Right forelimb (tissue), 1 donor: ENCODE measurements at places on chromosomes 1 and 21.

GRCh38 chr1:201709564-201710295 lies 119.2 kb upstream of the IPO9 start:
- DNase-seq = peak; percentile 83

DNA sequence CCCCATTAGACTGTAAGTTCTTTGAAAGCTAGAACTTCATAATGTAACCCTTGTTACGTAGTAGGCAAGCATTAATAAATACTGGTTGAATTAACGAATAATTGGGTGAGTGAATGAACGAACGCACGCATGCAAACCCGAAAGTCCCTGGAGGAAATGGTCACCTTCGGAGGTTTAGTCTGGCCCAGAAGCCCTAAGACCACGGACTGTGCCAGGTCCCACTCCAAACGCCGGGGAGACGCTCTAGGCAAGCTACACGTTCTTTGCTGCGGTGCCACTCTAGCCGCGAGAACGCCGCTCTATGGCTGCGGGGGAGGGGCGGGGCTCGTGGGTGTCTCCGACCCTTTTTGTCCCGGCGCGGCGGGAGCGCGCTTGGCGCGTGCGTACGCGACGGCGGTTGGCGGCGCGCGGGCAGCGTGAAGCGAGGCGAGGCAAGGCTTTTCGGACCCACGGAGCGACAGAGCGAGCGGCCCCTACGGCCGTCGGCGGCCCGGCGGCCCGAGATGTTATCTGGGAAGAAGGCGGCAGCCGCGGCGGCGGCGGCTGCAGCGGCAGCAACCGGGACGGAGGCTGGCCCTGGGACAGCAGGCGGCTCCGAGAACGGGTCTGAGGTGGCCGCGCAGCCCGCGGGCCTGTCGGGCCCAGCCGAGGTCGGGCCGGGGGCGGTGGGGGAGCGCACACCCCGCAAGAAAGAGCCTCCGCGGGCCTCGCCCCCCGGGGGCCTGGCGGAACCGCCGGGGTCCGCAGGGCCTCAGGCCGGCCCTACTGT lies at the start of gene KDM1A:
KDM1A (plus strand) TSS at position 375 of the 769 bp plus-strand sequence; CDS start at position 504, 129 bp downstream.
- peak; percentile 99 for DNase-seq

- DNase-seq = no peak
Measured at GRCh38 chr1:203907901-203908300, 46.5 kb downstream of the SNRPE start.

GRCh38 chr1:245380790-245381535 lies 226.2 kb downstream of the KIF26B start:
- no peak for DNase-seq

DNA sequence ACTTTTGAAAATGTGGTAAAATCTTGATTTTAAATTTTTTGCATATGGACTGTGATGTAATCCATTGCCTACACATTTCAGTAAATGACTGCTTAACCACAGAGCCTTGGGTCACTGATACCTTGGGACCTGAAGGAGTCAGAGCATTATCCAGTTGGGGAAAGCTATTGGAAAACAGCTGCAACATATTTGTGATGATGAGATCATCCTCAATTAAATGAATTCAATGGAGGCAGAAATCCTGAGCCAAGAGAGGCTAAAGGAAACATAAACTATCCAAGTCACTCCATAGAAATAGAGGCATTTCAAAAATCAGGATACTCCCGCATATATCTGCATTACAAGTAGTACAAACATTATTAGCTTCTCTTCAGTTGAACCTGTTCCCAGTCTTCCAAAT lies 99.8 kb upstream of the PRMT6 start:
- DNase-seq = no peak

DNA sequence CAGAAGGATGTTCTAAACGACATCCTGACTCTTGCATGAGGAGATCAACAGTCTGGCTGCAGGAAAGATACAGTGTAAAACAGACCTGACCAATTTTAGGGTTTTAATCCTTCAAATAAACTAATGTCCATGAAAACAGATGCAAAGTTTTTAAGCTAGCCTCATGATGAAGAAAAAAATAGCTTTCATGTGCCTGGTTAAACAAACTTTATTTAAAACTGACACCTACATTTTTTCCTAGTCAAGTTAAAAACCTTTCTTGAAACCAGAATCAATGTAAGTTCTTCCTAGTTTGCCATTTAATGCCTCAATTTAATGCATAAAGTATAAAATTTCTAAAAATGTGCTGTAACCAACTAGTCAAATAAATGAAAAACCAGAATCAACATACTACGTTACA lies 2.9 kb downstream of the WDR26 start:
- no peak for DNase-seq

DNA sequence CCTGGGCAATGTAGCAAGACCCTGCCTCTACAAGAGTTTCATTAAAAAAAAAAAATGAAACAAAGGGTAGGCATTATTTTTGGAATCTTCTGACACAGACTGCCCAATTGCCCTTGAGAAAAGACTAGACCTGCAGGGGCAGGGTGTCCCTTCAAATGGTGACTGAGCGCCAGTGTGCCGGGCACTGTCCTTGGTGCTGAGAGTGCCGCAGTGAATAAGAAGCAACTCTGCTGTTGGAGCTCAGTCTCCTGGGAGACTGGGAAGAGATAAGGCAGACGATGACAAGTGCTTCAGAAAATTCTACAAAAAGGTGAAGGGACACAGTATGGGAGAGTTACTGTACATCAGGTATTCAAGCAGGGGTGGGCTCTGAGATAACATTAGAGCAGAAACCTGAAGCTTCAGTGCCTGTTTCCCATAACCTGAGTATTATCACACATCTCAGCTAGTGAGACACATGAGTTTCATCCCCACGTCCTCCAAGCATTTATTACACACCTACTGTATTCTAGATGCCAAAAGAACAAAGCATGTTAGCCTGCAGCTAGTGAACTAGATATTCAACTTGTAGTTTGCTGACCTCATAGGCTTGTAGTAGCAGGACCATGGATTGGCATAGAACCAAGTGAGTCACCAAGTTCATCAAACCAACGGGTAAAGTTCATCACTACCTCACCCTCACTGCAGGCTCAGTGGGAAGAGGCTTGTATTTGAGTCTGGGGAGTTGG lies 18.4 kb upstream of the RPL11 start:
- peak; percentile 48 for DNase-seq

- no peak for DNase-seq
Measured at GRCh38 chr1:18639368-18640055, 8.9 kb downstream of the PAX7 start.

- DNase-seq = no peak
Measured at GRCh38 chr1:188668083-188668482, 1809.6 kb downstream of the BRINP3 start.

DNA sequence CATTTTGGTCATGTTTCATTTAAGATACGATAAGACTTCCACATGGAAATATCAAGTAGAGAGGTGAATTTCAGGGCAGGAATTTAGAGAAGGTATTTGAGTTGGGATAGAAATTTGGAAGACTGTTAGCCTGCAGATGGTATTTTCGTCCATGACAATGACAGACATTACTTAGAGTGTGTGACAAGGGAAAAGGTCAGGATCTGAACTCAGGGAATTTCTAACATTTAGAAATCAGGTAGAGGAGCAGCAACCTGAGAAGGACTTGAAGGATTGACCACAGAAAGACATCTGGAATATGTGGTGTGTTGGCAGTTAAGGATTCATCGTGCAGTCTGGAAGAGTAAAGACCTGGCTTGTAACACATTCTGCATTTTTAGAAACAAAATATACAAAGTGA lies 57.9 kb downstream of the RABGAP1L start:
- no peak for DNase-seq

GRCh38 chr1:205068001-205068400 lies 16.3 kb downstream of the TMEM81 start:
- DNase-seq = no peak

DNA sequence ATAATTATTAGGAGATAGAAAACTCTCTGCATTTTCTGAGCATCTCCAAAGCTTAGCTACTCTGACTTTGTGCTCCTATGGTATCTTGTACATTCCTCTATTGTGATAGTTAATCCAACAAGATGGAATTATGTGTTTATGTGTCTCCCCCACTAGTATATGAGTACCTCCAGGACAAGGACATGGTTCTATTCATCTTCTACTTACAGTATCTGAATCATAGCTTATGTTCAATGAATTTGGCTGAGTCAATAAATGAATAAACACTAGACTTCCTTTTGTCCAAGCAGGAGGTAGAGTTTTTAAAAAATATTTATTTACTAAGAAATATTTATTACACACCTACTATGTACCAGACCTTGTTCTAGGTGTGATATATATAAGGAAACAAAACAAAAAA lies 18.4 kb upstream of the CTH start:
- no peak for DNase-seq

GRCh38 chr1:179950651-179951050 lies 4.0 kb upstream of the CEP350 start:
- no peak for DNase-seq

DNA sequence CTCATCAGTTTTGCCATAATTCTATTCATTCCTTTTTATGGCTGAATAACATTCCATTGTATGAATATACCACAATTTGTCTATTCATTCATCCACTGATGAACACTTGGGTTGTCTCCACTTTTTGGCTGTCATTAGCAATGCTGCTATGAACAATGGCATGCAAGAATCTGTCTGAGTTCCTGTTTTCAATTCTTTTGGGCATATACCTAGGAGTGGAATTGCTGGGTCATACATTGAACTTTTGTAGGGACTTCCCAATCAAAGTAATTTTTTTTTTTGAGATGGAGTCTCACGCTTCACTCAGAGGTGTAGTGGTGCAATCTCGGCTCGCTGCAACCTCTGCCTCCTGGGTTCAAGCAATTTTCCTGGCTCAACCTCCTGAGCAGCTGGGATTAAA lies 34.9 kb downstream of the AADACL4 start:
- DNase-seq = no peak

DNA sequence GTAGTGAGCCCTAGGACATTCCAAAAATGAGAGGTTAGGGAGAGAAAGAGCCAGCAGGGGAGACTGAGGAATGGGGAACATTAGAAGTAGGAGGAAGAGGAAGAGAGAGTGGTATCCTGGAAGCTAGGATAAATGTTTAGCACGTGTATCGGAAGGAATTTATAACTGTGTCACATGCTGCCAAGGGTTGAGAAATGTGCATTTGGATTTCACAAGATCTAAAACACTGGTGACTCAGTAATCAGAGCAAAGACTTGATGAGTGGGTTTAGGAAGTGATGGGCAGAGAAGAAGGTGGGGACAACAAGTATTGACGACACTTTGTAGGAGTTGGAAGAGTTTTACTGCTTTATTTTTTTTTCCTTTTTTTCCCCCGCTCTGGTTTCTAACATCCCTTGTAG lies 193.9 kb downstream of the FMN2 start:
- DNase-seq = no peak

DNA sequence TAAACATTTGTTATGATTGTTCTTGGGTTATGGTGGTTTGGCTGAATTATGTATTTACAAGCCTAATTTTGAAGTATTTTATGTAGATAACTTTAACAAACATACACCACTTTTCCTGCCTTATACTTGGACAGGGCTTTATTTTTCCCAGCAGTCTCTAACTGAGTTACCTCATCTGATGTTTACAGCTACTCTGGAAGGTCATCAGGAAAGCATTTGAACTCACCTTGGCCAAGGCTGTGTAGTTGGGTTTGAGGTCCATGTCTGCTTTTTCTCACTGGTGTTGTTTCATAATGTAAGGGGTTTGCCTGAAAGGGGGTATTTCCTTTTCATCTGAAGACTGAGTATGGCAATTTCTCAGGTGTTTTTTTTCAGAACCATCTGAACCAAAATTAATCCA lies 193.5 kb downstream of the RWDD3 start:
- DNase-seq = no peak

DNA sequence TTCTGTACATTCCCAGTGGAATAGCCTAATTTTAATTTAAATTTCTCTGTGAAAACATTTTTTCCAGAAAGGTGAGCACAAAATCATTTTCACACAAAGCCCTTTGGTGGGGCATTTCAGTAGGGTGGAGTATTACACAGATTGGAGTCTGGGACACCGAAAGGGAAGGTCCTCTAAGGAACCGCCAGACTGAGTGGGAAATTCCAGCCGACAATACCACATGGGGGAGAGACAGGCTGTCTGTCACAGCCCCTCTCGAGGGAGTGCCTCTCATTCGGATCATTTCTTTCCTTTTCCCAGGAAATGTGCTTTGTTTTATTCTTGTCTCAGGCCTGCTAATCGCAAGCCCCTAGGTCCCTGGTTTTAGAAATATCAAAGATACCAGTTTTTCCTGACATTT lies 150.6 kb upstream of the HOOK1 start:
- DNase-seq = no peak

DNA sequence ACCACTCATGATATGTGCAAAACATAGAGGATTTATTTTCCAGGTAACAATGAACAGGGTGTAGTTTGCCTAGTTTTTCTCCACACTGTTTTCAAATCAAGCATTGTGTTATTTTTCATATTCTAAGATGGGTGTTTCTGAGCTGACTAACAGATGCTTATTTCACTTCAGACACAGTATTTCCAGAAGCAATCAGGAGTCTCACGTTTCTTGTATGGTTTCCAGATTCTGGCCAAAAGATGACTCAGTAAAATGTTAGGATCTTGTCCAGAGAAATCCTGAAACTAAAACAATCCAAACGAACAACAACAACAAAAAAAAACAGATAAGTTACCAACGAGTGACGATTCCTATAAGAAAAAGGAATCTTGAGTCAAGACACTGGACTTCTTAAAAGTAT lies 5.3 kb downstream of the UTS2 start:
- no peak for DNase-seq

DNA sequence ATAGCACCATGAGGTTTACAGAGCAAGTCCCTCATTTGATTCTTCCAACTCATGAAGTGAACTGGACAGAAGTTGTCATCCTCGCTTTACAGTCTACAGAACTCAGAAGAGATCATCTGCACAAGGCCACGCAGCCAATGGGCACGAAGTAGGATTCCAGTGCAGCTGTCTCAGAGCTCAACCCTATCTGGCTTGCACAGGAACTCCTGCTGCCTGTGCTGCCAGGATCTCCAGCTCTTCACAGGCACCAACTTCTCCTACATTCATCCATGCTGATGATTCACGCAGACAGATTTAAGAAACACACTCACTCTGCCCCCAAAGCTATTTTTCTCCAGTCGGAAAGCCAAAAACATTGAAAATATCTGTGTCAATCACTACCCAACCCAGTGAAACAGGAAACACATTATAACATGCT lies 157.0 kb downstream of the RERE start:
- DNase-seq = peak; percentile 68

GRCh38 chr1:91851130-91852010 lies 34.6 kb downstream of the TGFBR3 start:
- DNase-seq = peak; percentile 87

DNA sequence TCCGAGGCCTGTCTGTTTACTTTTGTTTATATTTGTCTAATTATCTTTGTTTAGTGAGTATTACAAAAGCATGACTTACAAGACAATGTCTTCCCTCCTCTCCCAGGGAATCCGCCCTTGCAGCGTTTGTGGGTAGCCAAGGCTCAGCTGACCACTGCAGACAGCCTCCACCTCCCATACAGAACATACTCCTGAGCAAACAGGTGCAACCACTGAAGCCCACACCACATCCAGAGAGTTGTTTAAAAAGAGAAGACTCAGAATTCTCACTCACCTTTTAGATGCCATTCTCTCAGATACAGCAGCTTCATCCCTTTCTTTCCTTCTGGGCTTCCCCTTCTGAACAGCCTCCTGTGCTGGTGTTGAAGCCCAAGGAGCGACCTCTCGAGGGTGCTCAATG lies 103.5 kb upstream of the TMPRSS2 start:
- no peak for DNase-seq
